GM23338 (cell line): ENCODE measurements at places on chromosomes 7 and 10. TPM values are rescaled to one million over a fixed set of nuclear protein-coding genes. Genes with fewer than 3 reads are reported as not detected.

- DNase-seq = no peak
These were observed 18.0 kb downstream of the CHST15 start for GRCh38 chr10:124075231-124075955.

DNA sequence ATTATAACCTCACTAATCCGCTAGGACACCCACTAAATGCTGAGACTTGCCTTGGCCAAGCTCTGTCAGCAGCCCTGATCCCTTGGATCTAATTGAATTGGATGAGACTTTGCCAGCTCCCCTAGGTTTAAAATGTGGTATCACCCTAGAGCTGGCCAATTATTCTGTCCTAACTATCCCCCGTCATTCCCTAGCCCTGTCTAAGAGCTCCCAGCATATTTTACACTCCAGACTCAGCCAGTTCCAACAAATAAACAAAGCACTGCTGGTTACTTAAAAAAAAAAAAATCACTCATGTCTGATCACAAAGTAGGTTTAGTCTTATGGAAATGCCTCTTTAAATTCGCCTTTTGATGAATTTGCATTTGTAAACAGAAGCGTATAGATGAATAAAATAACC lies 147.9 kb upstream of the EGR2 start:
- DNase-seq = peak; percentile 8

Gene APBB1IP
- 0.14 TPM in 1 of 2 replicates, not detected in the other for total RNA-seq

Gene NPFFR1
- 0.03 and 0.08 TPM in 2 replicates for total RNA-seq
